ENCODE measurements at places on chromosomes 1 and 21. TPM values are rescaled to one million over a fixed set of nuclear protein-coding genes. Genes with fewer than 3 reads are reported as not detected.

The SEC16B gene
- total RNA-seq: 0.90 TPM

The CLDN14 gene
- total RNA-seq: not detected

The CD48 gene
- total RNA-seq: 0.70 TPM

The RIMS3 gene
- total RNA-seq: 12.0 TPM

The LBR gene
- 65.3 TPM for total RNA-seq

Measured in endodermal cell (in vitro differentiated cells).